ENCODE measurements at places on chromosomes 7 and 10.

GRCh38 chr10:71268247-71268691 is 50.8 kb upstream of the SLC29A3 start:
- DNase-seq = peak; percentile 66

- no peak for DNase-seq
Observed at GRCh38 chr7:132028144-132028920, 471.9 kb upstream of the PODXL start.

DNA sequence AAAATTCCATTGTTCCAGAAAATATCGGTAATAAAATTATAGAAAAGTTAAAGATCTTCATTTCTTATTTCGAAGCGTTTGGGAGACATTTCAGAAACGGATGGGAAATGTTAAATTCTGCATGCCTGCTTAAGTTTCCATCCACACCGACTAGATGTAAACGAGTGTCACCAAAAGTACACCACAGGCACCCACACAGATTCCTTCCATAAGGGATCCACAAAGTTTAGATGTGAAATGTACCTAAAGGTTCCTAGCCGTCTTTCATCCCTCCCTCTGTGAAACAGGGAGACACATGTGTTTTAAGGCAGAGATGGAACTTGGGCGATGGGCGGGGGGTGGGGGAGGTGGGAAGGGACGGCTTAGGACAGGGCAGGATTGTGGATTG is 621 bp upstream of the CAV1 start:
- no peak for DNase-seq

GRCh38 chr7:149855361-149856305 is 17.5 kb downstream of the ZNF862 start:
- DNase-seq = no peak

DNA sequence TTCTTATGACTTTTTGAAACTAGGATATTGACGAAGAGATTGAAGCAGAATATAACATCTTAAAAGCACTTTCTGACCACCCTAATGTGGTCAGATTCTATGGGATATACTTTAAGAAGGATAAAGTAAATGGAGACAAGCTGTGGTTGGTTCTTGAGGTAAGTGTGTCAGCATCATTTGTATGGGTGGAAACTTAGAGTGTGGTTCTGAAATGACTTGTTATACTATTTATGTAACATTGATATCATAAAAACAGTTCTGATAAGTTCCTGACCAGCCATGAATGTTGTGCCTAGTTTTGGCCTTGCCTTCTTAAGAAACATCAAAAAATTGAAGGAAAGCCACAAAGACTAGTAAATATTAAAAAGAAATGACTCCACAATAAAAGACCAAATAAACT is 20.8 kb downstream of the MYO3A start:
- DNase-seq = no peak

DNA sequence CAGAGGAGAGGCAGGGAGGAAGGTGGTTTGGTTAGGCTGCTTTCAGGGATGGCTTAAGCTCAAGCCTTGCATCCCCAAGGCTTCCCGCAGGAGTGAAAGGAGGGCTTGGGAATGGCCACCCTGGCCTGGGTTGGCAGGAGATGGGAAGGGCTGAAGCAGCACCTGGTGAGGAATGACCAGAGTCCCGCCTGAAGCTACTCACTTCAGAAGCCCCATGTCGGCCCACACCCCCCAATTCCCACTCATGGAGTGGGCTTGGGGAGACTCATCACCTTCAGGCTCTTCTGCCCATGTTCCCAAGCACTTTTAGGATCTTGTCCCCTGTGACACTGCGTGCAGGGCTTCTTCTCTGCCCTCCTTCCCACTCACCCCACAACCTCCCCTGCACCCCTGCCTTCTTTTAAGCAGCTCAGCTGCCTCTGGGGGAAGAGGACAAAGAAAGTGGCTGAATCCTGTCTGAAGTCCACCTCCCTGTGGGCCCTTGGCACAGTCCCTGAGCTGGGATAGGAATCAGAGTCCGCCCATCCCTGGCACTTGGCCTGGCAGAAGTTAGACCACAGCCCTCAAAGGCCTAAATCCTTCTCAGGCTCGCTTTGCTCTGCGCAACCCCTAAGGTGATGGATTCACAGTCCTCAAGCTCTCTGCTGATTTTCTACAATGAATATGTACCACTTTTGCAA is 16.5 kb downstream of the RGR start:
- DNase-seq = no peak

GRCh38 chr7:142098004-142098403 is 13.5 kb upstream of the MGAM2 start:
- DNase-seq = no peak

DNA sequence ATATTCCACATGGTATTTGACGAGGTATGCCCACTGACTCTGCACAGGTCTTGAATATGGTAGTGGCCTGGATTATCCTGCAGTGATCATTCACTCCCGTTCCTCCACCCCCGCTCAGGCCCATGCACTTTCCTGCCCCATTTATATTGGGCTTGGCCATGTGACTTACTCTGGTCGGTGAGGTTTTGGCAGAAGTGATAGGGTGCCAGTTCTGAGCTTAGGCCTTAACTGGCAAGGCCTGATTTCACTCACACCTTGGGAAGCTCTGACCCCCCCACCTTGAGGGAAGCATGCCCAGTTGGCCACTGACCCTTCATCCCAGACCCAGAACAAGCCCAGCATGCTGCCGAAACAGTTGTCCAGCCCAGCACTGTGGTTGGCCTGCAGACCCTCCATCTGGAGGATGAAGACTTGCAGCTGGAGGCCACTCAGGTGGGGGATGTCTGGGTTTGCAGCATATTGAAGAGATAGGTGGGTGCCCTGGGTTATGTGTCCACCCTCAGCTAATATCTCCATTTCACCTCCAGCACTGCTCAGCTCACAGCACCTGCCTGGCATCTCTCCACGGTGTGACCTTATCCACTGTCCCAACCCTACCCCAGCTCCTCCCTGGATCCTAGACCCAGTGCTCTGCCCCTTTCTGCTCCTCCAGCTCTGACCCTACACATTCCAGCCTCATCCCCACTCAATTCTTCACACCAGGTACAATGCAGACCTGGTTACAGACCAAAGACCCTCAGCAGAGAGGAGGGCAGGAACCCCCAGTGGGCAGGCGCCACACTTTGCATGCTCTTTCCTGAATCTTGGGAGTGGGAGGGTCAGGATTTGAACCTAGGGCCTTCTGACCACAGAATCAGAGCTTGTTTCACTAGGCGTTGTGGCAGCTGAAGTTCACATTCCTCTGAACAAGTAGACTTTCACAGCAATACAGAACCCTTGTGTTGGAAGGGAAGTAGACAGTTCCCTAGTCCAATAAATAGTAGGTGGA is 138.1 kb upstream of the CHST15 start:
- DNase-seq = no peak

DNA sequence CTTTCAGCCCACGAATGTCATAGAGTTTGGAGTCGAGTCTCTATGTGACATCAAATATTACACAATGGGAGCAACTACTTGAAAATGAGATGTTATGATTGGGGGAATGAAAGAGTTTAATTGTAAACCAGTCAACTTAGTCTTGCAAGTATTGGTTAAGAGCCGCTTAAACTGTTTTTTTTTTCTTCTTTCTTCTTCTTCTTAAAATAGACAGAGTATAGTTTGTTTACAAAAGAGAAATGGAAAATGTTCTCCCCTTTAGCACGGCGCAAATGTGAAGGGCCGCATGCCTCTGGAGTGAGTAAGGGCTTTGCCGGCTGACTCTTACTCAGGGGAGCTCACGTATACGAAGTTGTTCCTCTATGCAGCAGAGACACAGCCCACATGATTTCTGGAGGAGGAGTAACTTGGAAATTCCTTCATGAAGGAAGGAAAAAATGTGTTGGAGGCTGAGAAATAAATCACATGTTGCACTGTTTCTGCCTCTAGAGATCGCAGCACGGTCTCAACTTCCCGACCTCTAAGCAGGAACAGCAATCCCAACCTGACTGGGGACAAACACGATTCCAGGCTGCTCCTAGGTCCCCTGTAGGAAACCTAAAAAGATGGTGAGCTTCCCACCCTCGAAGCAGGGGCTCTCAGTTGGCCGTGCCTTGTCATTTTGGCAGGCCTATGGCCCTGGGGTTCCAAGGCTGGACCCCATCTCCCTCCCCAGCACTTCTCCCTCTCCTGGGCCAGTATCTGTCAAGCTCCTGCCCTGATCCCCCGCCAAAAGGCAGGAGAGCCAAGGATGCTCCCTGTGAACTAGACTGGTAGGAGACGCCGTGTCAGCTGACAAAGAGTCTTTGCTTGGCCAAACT is 44.8 kb downstream of the MYOF start:
- DNase-seq = peak; percentile 87

DNA sequence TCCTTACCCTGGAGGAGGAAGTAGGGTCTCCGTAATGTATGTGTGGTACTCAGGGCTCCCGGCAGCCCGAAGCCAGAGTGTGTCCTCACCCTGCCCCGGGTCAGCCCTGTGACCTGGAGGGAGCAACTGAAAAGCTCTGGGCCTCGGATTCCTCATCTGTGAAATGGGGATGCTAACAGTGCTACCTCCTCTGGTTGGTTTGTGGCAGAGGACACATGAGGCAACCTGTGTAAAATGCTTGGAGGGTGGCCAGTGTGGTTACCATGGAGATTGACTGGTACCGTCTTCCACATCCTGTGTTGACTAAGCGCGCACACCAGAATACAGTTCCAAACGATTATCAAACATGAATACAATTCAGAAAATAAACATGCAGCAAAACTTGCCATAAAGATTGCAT is 163.8 kb upstream of the KLF6 start:
- DNase-seq = peak; percentile 96

GRCh38 chr10:103661198-103661950 is 167.9 kb downstream of the NEURL1 start:
- peak; percentile 19 for DNase-seq

DNA sequence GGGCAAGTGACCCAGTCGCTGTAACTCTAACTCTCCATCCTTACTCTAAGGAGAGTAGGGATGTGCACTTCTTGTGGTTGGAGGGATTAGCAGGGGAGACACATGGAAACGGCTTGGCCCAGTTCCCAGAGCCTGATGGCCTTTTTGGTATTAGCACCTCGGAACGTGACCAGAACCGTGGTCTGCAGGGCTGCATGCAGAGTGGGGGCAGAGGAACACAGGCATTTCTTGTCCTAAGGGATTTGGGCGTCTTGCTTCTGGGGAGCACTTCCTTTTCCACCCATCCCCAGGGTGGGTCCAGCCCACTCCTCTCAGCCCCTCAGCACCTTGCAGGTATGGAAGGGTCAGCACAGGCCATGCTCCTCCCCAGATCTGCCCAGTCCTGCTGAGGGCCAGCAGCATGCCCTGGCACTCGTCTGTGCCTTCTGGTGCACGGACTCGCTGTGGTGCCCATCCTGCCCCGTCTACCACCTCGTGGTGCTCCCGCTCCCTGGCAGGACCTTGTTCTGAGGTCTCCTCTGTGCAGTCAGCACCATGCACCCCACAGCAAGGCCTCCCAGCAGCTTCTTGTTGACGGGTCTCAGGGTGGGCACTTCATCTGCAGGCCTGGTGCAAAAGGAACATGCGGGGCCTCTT is 109.6 kb downstream of the ACTR3B start:
- no peak for DNase-seq

GRCh38 chr10:69636626-69637605 is 6.9 kb downstream of the FAM241B start:
- peak; percentile 11 for DNase-seq

- DNase-seq = no peak
Observed at GRCh38 chr7:151699147-151699927, 177.6 kb downstream of the PRKAG2 start.
